ENCODE measurements at places on chromosomes 5 and 9. TPM values are rescaled to one million over a fixed set of nuclear protein-coding genes. Genes with fewer than 3 reads are reported as not detected.

- DNase-seq, result no peak
These were observed 124.6 kb downstream of the ATP10B start for GRCh38 chr5:160727296-160727997.

GRCh38 chr5:95644351-95645042, 2.1 kb upstream of the RFESD start:
- DNase-seq, result peak; percentile 40

DNA sequence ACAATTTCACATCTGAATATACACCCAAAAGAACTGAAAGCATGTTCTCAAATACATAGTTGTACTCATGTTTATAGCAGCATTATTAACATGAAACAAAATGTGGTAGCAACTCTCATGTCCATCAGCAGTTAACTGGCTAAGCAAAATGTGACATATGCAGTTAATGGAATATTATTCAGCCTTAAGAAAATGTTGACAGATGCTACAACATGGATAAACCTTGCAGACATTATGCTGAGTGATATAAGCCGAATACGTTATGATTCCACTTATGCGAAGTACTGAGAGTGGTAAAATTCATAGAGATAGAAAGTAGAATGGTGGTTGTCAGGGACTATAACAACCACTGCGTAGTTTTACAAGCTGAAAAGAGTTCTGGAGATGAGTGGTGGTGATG, 1469.0 kb upstream of the ACO1 start:
- no peak for DNase-seq

- DNase-seq, result no peak
These were observed 221.3 kb upstream of the FTMT start for GRCh38 chr5:121630402-121630801.

- no peak for DNase-seq
These were observed 117.4 kb upstream of the ELL2 start for GRCh38 chr5:96079075-96079474.

DNA sequence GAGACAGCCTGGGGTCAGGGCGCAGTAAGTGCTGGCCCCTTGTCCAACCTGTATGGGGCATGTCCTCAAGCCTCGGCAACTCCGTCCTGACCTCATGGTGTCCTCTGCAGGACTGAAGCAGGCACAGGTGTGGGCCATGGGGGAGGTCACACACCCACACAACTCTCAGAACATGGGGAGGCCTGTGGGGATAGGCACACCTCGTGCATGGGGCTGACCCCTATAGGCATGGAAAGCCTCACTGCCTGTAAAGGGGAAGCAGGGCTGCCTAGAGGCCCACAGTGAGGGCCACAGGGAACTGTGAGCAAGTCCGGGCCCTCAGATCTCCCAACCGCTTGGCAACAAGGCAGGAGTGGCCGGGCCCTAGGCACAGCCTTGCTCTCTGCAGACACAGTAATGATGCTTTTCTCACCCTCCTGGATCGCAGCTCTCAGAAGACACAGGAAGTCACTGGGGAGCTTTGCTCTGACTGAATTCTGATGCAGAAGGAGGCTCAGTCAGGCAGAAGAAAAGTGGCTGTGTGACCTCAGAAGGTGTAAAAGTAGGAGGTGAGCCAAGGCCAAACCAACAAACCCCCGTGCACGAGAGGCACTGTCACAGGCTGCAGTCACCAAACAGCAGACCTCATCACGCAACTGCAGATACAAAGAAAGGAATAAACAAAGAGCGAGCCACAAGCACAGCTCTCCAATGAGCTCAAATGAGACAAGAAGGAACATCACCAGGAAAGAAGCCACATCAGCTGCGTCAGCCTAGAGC, 5.4 kb downstream of the IPPK start:
- DNase-seq, result no peak

DNA sequence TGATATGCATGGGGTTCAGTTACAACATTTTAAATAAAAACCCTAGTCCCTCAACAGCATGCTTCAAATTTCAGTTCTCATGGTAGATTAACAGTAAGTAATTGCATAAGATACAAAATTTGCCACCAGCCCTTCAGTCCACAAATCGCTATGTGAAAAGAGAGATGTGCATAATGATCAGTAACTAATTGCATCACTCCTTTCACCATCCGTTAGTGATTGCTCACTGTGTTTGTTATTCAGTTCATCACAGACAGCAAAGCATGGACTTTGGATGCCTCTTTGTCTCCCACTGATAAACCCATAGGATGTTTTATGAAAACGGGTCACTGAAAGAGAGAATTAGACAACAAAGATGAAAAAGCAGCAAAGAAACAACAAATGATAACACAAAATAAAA, 103.2 kb downstream of the MCTP1 start:
- DNase-seq, result no peak

DNA sequence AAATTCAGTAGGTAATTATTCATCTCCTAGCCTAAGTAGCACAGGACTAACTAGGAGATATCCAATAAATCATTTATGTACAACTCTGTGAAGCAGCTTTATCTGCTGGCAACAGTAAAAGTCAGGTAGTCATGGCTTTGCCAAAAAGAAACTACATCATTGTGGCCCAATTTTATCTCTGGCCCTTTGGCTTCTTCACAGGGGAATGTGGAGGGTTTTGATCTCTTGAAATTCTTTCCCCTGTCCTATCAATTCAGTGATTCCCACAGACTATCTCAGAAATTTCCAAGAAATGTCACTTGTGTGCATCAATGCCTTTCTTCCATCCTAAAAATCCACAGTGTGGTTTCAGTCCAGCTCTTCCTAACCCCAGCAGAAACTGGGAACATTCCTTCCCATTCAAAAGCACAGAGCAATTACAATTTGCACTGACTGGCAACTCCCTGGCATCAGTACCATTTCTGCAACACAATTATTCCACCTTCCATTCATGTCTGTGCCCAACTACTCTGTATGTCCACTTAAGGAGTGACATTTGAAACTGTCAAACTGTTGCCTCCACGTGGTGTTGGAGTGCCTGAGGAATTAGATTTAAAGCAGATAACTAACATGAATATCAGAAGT, 6.6 kb downstream of the CDC14B start:
- no peak for DNase-seq

DNA sequence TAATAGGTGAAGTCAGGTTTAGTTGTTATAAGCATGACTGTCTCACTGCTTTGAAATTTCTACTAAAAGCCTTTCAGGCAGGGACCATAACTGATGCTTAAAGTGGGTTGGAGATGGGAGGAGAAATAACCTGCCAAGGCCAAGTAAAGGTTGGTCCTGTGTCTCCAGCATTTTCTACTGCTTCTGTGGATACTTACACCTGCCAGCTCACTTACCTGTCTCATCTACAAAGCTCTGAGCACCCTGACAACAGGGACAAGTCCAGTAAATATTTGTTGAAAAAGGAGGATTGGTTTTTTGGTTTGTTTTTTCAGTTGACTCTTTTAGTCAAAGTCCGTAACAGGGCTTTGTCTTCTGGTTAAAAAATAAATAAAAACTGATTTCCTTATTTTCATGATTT, 38.6 kb downstream of the GRAMD2B start:
- DNase-seq, result no peak

Gene PAX5
- not detected for total RNA-seq

Gene SPATA24
- total RNA-seq, result 6.5 TPM

Gene CNTLN
- 3.6 TPM for total RNA-seq

Gene TBCA
- total RNA-seq, result 179 TPM

All from PC-9 (cell line).